Dorsolateral prefrontal cortex (tissue), 122 donors: ENCODE measurements at places on chromosomes 13 and 19. TPM values are rescaled to one million over a fixed set of nuclear protein-coding genes. Genes with fewer than 3 reads are reported as not detected.

IFI30 gene
- total RNA-seq, result 0.30 TPM

NAPSA gene
- total RNA-seq, result 1.00 TPM

VSIG10L gene
- total RNA-seq, result 3.5 TPM

CAMSAP3 gene
- total RNA-seq, result 42.1 TPM

EEF1AKMT1 gene
- 17.2 TPM for total RNA-seq

ZNF135 gene
- total RNA-seq, result 28.1 TPM

PALM gene
- total RNA-seq, result 290 TPM

TLE6 gene
- total RNA-seq, result 1.4 TPM

FAM216B gene
- total RNA-seq, result 0.35 TPM

CLDND2 gene
- total RNA-seq, result 2.0 TPM

SPACA4 gene
- not detected for total RNA-seq

PSG7 gene
- not detected for total RNA-seq

IGFL1 gene
- not detected for total RNA-seq

DENND1C gene
- total RNA-seq, result 1.4 TPM

TNFSF9 gene
- 7.5 TPM for total RNA-seq

CC2D1A gene
- total RNA-seq, result 78.8 TPM

MBD3L2 gene
- total RNA-seq, result not detected

DCLK1 gene
- total RNA-seq, result 255 TPM

RNF113B gene
- total RNA-seq, result not detected

GPR4 gene
- total RNA-seq, result 4.3 TPM

KLF2 gene
- total RNA-seq, result 7.3 TPM

LCP1 gene
- total RNA-seq, result 43.8 TPM

SLC1A6 gene
- total RNA-seq, result 16.5 TPM

MYH14 gene
- total RNA-seq, result 42.4 TPM

NTN5 gene
- 5.4 TPM for total RNA-seq

LILRB1 gene
- total RNA-seq, result 3.5 TPM

BRME1 gene
- total RNA-seq, result 9.4 TPM

PSPN gene
- total RNA-seq, result 3.6 TPM

ANGPTL4 gene
- total RNA-seq, result 28.7 TPM

TEX26 gene
- total RNA-seq, result 2.6 TPM

AP2S1 gene
- 133 TPM for total RNA-seq

C13orf42 gene
- total RNA-seq, result not detected

CD33 gene
- 1.5 TPM for total RNA-seq

PRSS57 gene
- total RNA-seq, result not detected

TPTE2 gene
- total RNA-seq, result 0.75 TPM

ZGLP1 gene
- 9.5 TPM for total RNA-seq

WDR87 gene
- not detected for total RNA-seq
